ENCODE measurements at places on chromosomes 1 and 21.
A peak's percentile ranks its signal among the peaks of the same experiment; 100 is the strongest.

DNA sequence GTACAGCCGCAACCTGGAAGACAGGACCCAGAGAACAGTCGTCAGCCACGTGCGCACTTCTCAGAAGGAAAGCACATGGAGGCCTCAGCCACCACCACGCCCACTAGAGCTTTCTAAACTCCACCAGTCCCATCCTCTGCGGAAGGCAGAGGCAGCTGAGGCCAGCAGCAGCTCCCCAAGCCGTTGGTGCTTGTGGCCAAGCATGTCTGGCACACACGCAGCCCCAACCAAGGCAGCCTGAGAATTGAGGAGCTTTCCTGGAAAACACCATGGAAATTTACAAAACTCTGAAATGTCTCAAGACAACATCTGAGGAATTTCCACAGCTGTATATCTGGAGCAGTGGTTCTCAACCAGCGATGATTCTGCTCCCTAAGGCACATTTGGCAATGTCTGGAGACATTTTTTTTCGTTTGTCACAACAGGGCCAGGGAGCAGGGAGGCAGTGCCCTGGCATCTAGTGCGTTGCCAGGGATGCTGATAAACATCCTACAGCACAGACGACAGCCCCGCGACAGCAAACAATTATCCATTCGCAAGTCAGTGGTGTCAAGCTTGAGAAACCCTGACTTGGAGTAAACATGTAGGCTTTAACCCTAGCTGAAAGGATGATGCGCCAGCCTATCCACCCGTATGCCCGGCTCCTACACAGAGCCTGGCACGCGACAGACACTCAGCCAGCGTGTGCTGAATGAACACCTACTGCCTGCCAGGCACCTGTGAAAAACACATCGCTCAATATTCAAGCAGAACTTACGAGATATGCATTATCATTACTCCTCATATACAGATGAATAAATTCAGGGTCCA is 24.7 kb downstream of the NPHP4 start:
- DNase-seq = no peak

DNA sequence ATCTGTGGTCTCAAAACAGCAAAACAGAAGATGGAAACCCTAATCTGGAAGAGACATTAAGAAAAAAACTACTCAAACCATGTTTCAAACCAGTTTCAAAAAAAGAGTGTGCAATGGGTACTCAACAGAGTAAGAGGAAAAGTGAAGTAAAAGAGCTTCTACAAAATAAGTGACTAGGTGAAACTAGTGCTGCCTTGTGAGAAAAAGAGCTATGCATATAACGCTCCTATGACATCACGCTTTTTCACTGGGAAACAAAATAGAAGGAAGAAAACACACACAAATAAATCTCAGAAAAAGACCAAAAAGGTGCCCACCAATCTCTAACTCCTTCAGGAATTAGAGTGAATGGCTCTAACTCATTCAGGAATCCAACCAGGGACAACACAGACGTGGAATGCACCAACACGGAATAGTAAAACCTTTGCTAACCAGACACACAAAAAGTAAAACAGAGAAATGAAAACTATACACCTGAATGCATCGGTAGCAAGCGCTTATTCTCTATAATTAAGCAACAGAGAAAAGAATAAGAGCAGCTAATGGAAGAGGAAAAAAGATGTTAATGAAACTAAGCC is 1.3 kb downstream of the FOXJ3 start:
- DNase-seq = no peak

- peak; percentile 39 for DNase-seq
These were observed 47.0 kb downstream of the CHML start for GRCh38 chr1:241593186-241593585.

DNA sequence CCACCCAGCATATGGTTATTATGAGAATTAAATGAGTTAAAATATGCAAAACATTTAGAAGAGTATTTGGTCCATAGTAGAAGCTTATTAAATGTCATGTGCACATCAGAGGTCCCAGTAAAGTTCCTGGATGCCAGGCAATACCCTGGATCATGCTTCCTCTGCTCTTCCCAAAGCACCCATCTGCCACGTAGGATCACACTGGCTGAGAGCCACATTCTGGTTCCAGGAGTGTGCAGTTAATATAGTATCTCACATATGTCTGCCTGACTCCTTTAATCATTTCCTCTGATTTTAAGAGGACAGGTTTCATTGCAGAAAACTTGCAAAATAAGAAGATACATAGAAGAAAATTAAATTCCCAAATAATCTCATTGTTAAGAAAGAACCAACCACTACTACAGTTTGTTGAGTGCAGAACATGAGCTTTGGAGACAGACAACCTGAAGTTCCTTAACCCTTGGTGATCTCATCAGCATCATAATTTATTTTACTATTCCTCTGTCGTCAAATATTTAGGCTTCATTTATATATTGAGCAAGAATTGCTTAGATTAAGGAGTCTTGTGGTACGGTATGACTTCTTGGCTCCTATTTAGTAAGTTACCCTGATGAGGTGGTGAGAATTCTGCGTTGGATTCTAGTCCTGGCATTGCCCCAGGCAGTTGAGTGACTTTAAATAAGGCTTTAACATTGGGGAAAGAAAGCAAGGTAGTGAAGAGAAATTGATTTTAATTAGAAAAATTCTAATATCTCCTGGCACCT is 12.3 kb downstream of the SGIP1 start:
- no peak for DNase-seq
